Activated effector memory CD4-positive, alpha-beta T cell treated with Interleukin-2 at 50 U/mL for 16 hours (primary cell): ENCODE measurements at places on chromosomes 1 and 21.

GRCh38 chr1:147297438-147297837, 55.0 kb downstream of the CHD1L start:
- no peak for DNase-seq

DNA sequence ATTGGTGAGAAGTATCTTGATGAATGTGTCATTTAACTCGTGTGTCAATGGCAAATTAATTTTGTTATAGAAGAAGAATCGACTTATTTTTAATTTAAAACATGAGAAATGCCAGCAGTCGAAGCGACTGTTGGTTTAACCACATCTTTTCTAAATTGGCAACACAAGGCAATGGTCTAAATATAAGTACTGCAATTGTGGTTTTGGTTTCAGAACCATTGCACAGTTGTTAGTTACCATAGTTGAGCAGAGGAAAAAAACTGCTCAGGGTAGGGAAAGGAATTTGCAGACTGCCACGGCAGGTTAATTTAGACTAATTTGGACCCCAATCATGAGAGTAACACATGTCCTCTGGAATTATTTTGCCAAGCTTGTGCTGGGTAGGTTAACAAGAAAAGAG, 185.6 kb upstream of the RUNX1 start:
- DNase-seq: no peak

GRCh38 chr21:36658926-36659325, 40.0 kb upstream of the SIM2 start:
- DNase-seq: no peak

GRCh38 chr1:75127916-75128717, 6.1 kb upstream of the LHX8 start:
- no peak for DNase-seq

GRCh38 chr1:43171312-43171875, 696 bp downstream of the EBNA1BP2 start:
- no peak for DNase-seq

DNA sequence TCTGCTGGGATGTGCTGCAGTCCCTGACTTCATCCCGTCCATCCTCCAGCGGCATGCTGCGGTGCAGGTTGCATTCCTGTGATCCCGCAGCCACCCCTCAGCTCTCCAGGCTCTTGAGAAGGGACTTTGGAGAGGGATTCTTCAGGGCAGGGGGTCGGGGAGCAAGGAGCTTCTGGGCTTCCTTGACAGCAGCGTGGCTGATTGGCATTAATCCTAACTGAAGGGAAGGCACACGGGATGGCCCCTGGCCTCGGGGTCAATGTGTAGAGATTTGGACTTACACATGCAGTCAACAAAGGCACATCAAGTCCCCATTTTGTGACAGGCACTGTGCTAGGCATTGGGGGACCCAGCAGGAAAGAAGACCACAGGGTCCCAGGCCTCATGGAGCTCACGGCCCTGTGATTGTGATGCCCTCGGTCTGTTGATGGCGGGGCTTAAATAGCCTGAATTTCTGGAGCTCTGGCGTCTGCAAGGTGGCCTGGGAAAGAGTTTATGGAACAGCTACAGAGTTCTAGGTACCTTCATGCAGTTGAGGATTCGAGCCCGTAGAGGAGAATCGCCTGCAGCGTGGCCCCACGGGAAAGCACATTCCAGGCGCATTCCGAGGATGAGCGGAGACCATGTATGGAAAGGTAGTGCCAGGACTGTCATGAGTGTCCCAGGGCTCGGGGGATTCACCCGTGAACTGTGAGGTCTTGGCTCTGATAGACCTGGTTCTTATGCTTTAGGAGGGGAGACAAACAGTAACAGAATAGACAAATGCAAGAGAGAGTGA, 20.1 kb downstream of the PSEN2 start:
- no peak for DNase-seq
